Endodermal cell (in vitro differentiated cells): ENCODE measurements at places on chromosomes 1 and 21. TPM values are rescaled to one million over a fixed set of nuclear protein-coding genes. Genes with fewer than 3 reads are reported as not detected.

GRCh38 chr1:87329051-87329525 is 408 bp downstream of the LMO4 start:
- peak; percentile 78 for DNase-seq

DNA sequence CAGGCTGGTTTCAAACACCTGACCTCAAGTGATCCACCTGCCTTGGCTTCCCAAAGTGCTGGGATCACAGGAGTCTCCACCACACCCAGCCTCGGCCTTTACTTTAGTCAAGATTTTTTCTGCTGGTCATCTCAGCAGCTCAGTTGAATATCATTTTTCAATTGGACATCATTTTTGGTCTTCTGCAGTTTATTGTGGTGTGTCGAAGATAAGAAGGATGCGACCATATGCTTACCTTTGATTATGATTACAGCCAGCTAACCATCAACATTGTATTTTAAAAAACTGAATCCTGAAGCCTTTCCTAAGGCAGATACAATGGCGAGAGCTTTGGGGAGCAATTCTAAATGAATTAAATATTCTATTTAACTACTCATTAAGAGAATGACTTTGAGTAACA is 12.3 kb upstream of the NFIA start:
- DNase-seq: no peak

DNA sequence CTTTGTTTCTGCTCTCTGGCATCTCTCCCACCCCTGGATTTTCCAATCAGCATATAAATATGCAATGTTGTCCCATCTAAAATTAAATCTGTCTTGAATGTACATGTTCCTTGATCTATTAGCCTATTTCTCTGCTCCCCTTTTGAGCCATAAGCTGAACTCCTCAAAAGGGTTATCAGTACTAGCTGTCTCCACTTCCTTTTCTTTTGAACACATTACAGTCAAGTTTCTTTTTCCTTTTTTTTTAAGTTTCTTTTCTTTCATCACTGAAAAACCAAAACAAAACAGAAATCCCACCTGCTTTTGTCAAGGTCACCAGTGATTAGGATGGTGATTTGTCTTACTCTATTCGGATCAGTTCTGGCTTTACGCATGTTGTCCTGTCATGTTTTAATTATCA is 29.3 kb downstream of the XCL2 start:
- DNase-seq: no peak

DNA sequence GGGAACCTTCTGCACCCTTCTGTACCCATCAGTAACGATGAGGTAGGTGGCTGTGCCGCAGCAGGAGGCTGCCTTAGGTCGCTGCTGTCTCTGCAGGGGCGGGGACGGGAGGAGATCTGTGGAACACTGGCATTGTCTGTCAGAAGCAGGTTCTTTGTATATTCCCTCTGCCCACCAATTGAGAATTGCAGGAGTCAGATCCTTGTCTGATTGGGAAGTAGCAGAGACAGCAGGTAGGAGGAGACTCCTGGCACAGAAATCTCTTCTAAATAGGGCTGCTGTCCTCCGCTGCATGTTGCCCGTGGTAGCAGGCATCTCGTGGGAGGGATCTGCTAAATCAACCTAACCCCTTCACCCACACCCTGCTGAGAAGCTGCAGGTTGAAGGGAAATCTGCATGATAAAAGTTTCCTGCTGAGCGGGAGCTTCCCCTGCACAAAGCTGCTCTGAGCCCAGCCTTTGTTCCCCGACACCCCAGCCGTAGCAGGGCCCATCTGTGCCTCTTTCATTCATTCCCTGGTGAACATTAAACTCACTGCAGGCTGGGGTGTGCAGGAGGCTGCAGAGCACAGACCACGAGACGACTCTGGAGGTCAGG is 15.9 kb downstream of the SARS1 start:
- peak; percentile 94 for DNase-seq

- no peak for DNase-seq
Observed at GRCh38 chr1:166272155-166272554, 105.4 kb upstream of the FAM78B start.

DNA sequence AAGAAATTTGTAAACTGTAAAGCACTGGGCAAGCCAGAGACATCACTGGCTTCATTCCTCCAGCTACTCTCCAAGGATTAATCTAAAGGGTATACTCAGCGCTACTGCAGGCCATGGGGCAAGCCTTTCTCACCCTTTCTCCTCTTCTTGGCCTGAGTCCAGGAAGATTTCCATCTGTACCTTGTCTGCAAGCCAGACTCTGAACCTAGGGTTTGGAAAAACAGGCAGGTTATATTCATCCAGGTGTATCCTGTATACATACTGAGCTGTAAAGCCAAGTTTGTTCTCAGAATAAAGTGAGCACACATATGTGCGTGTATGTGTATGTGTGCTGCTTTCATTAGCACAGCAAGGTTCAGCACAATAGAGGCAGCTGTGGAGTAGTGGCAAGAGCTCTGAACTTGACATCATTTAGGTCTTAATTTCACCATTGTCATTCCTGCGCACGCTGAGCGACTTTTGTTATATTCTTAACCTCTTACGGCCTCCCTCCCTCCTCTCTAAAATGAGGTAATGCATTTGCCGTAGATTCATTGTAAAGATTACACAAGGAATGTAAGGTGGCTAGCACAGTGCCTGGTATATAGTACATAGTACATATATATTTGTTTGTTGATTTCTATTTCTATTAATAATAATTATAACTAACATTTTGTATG is 128.1 kb upstream of the JUN start:
- no peak for DNase-seq

- no peak for DNase-seq
Observed at GRCh38 chr1:158771950-158772866, at the start of gene OR6N1. Gene OR6N1, minus strand, starts transcription at chr1:158772195. Its CDS starts 5,513 bp downstream, at chr1:158766682.

GRCh38 chr1:67359592-67359991 is 51.9 kb downstream of the IL12RB2 start:
- DNase-seq: no peak

DNA sequence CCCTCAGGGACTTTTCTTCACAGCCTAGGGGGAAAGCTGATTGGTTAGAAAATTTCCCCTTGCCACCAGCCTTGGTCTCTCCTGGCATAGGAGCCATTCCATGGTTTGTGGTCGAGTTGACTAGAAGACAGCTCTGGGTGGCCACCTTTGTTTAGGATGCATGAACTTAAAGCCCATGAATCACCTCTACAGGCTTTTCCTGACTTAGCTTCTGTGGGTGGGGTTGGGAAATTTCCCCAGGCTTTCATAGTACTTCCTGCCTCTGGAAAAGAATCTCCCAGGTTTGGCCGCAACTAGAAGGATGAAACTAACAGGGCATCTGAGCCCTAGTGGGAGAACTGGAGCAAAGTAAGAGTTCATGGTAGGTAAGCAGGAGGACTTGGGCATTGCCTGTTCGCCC is 72.6 kb downstream of the SNRPE start:
- peak; percentile 46 for DNase-seq

DNA sequence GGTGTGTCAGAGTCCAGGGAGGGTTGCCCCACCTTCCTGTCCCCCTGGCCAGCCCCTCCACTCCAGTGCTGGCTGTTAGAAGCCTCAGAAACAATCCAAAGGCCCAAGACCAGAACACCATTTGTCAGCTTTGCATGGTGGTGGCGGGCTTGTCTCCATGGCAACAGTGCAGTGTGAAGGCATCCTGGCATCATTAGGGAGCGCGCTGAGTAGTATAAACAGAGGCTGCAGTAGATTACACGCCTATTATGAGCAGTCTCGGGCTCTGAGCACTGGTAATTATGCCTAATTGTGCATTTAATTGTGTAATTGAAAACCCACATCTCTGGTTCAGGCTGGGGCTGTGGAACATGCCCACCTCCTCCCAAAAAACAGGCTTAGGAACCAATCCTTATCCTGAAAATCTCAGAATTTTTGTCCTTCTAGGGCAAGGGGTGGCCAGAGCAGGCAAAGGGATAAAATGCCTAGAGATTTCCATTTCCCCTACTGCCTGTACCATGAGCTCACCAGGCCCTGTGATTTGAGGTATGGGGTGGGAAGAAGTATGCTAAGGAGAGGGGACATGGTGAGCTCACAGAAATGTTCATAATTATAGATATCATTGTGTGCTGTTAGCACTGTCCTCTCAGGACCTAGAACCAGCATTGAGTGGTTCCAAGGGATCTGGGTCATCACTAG is 11.7 kb downstream of the NKAIN1 start:
- DNase-seq: no peak

DNA sequence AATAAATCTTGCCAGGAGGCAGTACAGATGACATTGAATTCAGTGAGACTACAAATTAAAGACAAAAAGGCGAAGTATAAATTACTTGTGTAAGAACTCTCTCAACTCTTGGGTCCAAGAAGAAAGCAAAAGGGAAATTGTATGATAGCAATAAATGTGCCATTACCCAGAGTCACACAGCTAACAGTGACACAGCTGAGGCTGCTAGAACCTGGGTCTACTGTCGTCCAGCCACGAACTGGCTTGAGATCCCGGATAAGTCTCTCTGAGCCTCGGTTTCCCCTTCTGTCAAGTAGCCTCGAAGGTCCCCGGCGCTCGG is 362 bp upstream of the ROR1 start:
- no peak for DNase-seq

DNA sequence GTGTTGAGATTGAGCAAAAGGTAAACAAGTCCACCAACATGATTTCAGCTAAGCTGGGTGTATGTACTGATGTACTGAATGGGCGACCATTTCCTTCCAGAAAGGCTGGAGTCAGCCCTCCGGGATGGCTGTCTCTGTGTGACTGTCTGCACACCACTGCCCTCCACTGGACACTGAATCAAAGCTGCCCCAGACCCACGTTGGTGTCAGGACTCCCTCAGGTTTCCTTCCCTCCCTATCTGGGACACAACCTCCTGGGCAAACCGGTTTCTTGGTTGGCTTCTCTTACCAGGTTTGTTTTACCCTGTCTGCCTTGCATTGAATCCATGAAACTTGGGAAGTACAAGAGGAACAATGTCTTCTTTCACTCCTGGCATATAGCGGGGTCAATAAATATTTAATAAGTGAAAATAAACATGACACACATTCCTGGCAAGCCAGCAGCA is 5.3 kb upstream of the SRP9 start:
- DNase-seq: peak; percentile 97

Gene SYDE2
- total RNA-seq: 11.0 and 11.8 TPM in 2 replicates

Gene INAVA
- 54.3 and 59.5 TPM in 2 replicates for total RNA-seq

Gene PYHIN1
- total RNA-seq: not detected in 3 replicates

Gene ADGRL2
- total RNA-seq: 67.9 and 76.4 TPM in 2 replicates
